ENCODE measurements at places on chromosomes 7 and 10.

- DNase-seq: no peak
Observed at GRCh38 chr10:64733980-64734379, 1212.8 kb downstream of the REEP3 start.

DNA sequence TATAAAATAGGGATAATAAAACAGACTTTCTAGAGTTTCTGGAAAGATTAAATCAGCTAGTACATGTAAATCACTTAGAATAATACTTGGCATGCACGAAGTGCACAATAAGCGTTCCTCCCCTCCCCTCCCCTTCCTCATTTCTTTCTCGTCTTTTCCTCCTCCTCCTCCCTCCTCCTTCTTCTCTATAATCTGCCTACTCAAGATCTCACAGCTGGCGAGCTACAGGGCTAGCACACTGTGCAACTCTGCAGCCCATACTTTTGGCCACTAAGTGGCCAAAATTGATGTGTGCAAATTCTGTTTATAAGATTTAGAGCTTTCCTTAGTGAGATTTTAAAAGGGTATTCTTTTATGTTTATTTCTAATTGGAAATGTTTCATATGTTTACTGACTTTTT is 565.3 kb downstream of the PHTF2 start:
- no peak for DNase-seq

GRCh38 chr7:29420011-29420410 is 143.6 kb upstream of the PRR15 start:
- DNase-seq: no peak

DNA sequence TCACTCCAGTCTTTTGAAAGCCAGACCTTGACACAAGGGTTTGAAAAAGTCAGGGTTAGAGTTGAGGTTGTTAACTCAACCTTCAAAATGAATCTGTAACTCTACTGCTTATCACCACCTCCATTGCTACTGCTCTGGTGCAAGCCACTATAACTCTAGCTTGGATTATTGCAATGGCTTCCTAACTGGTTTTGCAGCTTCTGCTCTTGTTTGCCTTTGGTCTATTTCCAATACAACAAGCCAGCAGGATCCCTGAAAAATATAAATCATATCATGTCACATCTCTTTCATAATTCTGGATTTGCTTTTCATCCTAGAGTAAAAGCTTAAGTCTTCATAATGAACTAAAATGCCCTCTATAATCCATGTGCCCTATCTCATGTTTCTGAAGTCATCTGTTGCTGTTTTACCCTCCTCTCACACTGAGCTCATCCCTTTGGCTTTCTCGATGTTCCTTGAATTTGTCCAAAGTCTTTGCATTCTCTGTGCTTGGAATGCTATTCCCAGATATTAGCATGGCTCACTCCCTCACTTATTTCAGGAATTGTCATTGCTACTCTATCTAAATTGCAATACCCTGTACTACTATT is 10.9 kb downstream of the TAS2R60 start:
- DNase-seq: no peak

GRCh38 chr10:7596356-7596755 is 70.4 kb downstream of the ITIH5 start:
- DNase-seq: no peak

DNA sequence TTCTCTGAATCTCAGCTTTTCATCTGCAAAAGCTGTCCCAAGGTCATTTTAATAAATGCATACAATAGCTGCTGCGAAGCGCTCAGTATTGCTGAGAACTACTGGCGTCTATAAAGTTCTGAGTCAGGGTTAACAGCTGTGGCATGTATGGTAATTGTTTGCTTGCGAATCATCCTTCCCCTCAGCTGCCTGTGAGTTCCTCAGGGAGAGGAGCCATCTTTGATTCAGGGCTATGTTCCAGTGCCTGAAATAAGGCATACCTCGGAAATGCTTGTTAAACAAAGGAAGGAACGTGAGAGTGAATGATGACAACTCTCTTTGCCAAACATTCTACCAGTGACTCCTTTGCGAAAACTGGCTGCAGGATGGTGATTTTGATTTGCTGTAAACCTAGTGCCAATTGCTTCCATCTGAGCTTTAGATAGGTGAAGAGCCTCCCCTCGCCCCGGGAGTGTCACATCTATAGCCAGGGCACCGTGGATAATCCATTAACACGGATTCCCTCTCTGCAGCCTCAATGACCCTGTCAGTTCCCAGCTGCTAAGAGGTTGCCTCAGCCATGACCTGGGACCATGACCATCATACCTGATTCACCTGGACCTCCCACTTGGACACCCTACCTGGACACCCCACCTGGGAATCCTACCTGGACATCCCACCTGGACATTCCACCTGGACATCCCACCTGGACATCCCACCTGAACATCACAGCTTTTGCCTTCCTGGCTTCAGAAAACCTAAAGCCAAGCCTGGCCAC is 39.6 kb downstream of the GPRIN2 start:
- no peak for DNase-seq

- no peak for DNase-seq
Observed at GRCh38 chr10:129520440-129521080, 53.5 kb downstream of the MGMT start.

- no peak for DNase-seq
Observed at GRCh38 chr7:13797545-13797944, 191.9 kb downstream of the ETV1 start.

DNA sequence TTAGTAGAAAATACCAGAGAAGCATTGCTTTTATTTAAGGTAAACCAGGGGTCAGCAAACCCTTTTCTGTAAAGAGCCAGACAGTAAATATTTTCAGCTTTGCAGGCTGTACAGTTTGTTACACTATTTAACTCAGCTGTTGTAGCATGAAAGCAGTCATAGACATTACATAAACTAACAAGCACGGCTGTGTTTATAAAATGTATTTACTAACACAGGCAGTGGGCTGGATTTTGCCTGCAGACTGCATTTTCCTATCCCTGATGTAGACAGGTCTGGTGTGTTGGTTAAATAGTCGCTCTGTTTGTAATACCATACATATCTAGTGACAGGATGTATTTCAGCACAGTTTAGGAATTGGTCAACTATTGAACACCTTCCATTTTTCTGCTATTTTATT is 129.3 kb downstream of the ST7 start:
- no peak for DNase-seq

- no peak for DNase-seq
Observed at GRCh38 chr10:131203456-131204357, 107.8 kb downstream of the TCERG1L start.

GRCh38 chr7:106064771-106065574 is 47.1 kb downstream of the SYPL1 start:
- no peak for DNase-seq

GRCh38 chr7:107012691-107013090 is 31.8 kb upstream of the PRKAR2B start:
- no peak for DNase-seq

- DNase-seq: no peak
Observed at GRCh38 chr7:46165276-46165675, 244.2 kb upstream of the IGFBP3 start.

DNA sequence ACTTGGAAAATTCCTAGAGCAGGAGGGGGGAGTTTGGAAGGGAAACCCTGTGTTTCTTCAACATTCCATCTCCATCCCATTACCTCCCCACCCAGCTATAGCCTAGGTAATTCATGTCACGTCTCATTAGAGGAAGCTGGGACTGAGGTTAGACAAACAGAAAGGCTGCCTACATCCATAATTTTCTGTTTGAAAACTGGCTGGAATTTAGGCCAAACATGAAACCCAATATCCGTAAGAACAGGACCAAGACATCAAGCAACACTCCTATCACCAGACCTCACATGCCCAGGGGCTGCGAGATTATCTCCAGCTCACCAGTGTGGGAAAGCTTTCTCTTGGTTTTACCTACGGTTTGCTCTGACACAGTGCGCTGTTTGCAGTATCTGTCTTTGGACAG is 316.3 kb downstream of the FRMD4A start:
- no peak for DNase-seq

DNA sequence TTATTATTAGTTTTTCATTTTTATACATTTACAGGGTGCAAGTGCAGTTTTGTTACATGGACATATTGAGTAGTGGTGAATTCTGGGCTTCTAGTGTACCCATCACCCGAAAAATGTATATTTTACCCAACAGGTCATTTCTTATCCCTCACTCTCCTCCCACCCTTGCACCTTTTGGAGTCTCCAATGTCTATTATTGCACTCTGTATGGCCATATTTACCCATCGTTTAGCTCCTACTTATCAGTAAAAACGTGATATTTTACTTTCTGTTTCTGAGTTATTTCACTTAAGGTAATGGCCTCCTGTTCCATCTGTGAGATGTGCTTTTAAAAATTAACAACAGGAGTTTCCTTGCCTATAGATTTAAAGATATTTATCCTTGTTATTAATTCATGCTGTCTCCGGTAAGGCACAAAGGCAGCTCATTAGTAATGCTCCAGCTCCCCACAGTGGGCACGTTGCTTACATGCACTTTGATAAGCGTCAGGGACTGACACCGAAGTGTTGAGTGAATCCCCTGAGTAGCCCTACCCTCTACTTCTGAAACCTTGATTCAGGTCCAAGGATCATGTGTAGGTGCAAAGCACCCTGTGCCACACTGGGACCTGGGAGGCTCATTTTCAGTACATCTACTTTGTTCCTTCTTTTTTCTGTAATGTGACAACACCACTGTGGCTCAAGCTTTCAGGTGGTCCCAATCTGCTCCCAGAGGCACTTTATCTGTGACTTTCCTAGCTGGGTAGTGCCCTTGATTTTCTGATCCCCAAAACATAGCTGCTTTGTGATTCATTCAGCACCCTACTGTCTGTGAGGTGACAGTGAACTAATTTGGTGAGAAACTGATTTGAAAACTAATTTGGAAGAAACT is 27.3 kb downstream of the HYAL4 start:
- DNase-seq: peak; percentile 13

GRCh38 chr10:132861884-132862461 is 76.0 kb upstream of the NKX6-2 start:
- no peak for DNase-seq

GRCh38 chr10:78616125-78616695 is 452.6 kb upstream of the ZMIZ1 start:
- no peak for DNase-seq

GRCh38 chr10:5975641-5976473 is 1.5 kb downstream of the IL15RA start:
- peak; percentile 45 for DNase-seq

GRCh38 chr7:93723424-93724124 is 149.1 kb upstream of the CALCR start:
- DNase-seq: no peak

DNA sequence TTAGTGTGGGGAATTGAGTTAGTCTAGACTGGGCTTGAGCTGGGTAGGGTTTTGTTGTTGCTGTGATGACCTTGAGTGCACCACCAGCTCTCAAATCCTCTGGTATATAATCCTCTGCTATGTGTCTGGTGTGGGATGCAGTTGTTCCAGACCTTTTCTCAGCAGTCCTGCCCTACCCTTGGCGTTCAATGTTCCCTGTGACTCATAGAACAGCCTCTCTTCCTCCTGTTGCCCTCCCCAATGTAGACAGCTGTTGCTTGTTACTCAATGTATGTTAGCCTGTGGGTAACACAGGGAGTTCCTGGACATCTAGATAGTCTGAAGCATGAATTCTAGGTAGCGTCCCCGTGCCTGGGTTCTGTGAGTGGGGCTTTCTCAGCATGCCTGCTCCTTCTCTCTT is 19.8 kb downstream of the ACBD7 start:
- no peak for DNase-seq

DNA sequence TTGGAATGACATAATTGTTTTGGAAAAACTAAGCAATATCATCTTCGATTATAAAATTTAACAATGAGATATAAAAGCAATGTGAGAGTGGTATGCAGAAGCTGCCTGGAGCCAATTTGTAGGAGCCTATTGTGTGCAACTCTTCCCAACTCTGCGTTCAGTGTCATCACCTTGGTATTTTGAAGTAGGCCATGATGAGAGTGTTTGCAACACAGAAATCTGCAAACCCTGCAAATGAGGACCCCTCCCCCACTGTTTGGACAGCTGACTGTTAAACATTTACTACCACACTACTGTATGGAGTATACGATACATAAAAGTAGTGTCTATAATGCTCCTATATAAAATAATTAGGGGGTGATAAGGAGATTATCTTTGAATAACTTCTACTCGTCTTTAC is 531.3 kb downstream of the ATRNL1 start:
- DNase-seq: no peak

- DNase-seq: no peak
Observed at GRCh38 chr7:11737723-11738122, 94.3 kb downstream of the THSD7A start.

GRCh38 chr10:48282829-48283228 is 8.3 kb upstream of the FRMPD2 start:
- no peak for DNase-seq

DNA sequence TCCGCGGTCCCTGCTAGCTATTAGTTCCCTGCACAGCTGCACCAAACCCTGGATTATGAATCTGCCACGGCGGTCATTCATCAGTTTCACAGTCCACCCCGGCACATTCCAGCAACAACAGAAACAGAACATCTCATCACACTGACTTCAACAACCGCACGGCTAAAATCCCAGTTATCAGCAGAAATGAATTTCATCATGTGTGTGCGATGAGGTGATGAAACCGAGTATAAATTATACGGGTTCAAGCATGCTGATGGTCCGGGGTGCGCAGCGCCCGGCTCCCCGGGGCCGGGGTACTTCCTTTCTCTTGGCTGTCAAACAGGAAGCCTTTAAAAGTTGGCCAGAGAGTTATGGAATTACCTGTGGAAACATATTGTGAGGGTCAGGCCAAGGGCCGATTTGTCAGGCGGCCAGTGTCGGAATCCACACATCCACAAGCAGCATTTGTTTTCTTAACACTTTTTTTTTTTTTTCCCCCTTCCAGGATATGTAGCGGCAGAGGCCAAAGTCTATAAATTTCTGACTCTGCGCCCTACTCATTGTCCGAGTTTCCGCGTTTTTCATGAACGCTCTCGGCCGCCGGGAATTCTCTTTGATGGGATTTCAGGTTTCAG is 420.9 kb upstream of the MGMT start:
- no peak for DNase-seq

- no peak for DNase-seq
Observed at GRCh38 chr7:81256991-81257390, 338.1 kb upstream of the SEMA3C start.

DNA sequence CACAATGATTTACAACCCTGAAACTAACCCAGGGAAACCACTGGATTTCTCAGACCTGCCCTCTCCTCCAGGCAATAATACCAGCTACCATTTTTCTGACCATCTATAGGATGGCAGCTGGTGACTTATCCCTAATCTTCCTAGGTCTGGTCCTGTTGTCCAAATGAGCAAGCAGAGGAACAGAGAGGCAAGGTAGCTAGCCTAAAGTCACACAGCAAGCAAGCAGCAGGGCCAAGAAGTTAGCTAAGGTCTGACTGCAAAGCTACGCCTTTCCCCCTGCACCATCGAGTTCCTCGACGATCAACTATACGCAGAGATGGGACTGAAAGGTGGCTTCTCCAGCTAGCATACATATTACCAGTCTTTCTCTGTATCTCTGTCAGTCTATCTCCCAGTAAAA is 25.3 kb downstream of the ATXN7L1 start:
- DNase-seq: no peak
